ENCODE measurements at places on chromosomes 3 and 15.
A peak's percentile ranks its signal among the peaks of the same experiment; 100 is the strongest.

- peak; percentile 13 for DNase-seq
These were observed 49.9 kb upstream of the NEDD4 start for GRCh38 chr15:56042982-56043980.

DNA sequence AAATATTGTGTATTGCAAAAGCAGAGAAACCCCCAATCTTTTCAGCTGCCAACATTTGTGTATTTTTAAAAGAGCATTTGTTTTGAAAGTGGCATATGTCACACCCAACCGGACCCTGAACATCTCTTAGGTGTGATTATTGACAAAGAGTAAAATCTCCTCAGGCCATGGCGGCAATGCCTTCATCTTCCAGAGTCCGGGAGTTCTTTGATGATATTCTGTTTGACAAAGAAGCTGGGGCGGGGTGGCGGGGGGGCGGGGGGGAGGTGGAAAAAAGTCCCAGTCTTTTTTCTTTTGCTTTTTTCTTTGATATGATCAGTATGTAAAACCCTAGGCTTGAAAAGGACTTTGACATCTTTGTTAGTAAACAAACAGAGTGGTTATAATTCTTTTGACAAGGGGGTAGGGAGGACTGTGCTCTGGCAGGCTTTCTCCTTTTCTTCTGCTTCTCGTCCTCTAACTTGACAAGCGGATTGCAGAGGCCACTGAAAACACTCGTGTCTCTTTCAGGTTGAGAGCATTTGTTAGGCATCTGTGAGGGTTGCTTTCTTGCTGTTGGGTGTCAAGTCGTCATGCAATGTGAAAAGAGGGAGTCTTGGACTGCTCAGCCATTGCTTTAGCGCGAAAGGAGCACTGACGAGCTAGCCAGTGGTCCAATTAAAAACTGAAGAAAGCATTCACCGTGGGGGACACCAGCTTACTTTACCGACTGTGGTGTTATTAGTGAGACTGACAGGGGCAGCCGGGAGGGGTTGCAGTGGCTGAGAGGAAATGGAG, 243.2 kb downstream of the NSUN3 start:
- no peak for DNase-seq

- DNase-seq, result no peak
These were observed 77.0 kb downstream of the BBX start for GRCh38 chr3:107599772-107600145.

GRCh38 chr3:116034086-116034485, 410.8 kb downstream of the GAP43 start:
- DNase-seq, result no peak

DNA sequence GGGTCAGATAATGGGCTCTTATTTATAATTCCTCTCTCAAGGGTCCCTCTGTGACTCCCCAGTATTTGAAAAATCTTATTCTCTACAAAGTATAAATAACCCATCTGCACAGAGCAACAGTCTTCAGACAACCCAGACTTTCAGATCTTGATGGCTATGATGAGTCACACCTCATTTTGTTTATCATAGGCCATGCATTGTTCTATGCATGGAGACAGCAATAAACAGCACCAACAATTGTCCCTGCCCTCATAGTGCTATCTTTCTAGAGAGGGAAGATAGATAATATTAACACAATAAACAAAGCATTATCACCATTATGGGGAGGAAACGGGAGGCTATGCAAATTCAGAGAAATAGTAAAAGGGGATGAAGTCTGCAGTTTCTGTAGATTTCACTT, 13.4 kb downstream of the FHIT start:
- DNase-seq, result no peak

DNA sequence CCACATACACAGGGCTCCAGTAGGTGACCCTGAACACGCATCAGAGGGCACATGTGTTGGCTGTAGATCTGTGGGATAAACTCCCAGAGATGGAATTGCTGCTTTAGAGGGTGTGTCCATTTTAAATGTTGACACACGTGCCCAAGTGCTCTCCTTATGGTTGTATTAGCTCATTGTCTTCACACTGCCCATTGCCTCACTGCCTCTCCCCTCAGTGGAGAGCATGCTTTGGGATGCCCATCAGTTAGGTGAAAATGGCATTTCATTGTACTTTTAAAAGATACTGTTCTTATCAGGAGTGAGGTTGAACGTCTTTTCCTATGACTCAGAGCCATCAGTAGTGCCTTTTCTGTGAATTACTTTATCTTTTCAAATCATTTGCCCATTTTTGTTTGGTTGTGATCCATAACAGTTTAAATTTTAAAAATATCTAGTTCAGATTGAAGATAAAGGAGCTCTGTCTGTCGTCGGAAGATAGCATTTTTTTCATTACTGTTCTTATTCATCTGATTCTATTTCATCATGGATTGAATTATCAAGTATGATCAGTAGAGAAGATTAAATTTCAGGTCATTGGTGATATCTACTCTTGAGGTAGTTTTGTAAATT, 120.7 kb downstream of the CHDH start:
- DNase-seq, result no peak

DNA sequence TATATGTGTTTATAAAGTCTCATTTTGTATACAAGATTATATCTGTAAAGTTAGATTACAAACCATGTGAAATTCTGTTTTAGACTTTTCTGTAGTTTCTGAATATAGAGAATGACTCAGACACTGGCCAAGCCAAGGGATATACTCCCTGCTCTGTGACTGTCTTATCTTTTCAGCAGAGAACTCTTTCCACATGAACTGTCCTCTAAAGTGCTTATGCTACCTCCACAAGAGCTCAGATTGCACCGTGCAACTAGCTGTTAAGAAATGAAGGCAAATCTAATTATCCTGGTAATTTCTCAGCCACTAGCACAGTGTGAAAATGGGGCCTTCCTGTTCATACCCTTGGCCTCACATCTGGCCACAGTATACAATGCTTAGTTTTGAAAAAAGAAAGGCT, 44.3 kb upstream of the CPNE4 start:
- DNase-seq, result no peak

GRCh38 chr3:183151821-183152351, 10.6 kb downstream of the LAMP3 start:
- no peak for DNase-seq

- DNase-seq, result no peak
These were observed 365.1 kb downstream of the MECOM start for GRCh38 chr3:169298247-169298992.

DNA sequence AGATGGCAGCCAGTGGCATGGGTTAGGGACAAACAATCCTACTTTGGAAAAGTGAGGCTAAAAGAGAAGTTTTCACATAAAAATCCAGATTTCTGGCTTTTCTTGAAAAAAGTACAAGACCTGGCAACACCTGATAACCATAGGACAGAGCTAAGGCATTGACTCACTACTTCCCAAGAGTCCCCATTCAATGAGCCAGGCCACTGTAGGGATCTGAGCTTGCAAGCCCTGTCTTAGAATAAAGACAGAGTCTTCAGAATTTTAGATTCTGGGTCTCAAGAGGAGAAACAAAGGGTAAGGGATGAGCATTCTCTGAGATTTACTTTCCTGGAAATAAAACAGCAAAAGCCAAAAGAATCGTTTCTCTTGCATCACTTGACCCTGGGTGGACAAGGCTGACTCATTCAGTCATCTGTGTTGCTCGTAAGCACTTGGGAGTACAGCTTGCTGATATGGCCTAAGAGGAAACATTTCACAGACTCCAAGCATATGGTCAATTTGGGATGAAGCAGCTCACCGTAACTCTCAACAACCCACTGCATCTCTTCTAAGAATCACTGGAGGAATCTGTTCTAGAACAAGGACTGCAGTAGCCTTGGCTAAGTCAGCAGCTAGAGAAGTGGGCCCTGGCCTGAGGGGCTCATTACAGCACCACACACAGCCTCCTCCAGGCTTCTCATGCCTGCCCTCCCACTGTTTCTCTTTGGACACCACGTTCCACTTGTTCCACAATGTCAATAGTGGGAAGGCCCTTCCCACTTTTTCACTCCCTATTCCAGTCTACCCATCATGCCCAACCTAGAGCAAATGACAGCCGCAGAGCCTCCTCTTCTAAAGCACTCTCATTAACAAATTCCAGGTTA, 86.2 kb downstream of the RFTN1 start:
- no peak for DNase-seq

- DNase-seq, result no peak
These were observed at the start of gene CLDN11 for GRCh38 chr3:170418422-170419398. CLDN11 (plus strand) TSS chr3:170418868; CDS start chr3:170419067, 199 bp downstream.

GRCh38 chr3:152785051-152785450, 49.9 kb upstream of the P2RY1 start:
- no peak for DNase-seq

DNA sequence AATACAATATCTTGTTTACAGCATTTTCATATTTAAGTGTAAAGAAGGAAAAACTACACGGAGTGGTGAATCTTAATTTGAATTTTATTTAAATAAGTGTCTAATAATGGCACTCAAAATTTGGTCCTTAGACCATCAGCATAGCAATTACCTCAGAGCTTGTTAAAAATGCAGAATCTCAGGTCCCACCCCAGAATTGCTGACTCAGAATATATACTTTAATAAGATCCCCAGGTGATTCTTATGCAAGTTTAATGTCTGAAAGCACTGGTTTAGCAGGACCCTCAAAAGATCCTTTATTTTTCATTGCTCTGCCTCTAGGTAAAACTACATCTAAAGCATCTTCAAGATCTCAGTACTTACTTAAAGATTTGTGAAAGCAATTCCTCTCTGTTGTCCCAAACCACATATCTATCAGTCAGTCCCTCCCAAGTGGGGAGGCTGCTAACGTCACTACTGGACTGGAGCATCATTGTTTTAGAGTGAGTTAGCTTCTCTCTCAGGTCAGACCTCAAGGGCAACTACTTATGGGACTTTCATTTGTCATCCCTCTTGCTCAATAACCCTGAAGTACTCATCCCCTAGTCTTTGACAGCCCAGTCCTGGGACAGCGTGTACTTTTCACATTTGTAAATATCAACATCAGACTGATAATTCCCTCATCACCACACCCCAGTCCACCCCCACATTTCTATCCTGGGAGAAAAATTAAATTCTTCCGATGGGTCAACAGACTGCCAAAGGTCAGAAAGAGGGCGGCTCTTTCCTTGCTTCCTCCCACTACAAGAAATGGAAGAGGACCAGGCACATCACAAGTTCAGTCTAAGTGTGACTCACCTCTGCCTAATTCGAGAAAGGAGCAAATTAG, 76.7 kb downstream of the CBLB start:
- no peak for DNase-seq

- DNase-seq, result no peak
These were observed 80.0 kb downstream of the CORO2B start for GRCh38 chr15:68658641-68659358.

DNA sequence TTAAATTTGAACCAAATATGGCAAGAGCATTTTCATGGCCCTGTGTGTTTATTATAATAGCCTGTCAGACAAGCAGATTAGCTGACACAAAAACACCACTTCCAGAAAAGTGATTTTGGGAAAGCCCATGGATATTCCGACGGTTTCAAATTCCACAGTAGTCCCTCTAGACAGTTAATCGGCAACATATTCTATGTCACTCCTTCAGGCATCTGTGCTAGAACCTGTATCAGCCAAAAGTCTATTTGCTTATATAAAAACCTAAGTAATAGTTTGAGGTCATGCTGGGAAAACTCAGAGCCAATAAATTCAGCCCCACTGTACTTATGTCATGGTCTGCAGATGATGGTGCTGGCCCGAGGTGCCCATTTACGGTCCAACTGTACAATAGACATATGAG, 110.2 kb upstream of the ARHGEF26 start:
- DNase-seq, result no peak

GRCh38 chr15:93982226-93982727, 249.1 kb upstream of the MCTP2 start:
- DNase-seq, result no peak

DNA sequence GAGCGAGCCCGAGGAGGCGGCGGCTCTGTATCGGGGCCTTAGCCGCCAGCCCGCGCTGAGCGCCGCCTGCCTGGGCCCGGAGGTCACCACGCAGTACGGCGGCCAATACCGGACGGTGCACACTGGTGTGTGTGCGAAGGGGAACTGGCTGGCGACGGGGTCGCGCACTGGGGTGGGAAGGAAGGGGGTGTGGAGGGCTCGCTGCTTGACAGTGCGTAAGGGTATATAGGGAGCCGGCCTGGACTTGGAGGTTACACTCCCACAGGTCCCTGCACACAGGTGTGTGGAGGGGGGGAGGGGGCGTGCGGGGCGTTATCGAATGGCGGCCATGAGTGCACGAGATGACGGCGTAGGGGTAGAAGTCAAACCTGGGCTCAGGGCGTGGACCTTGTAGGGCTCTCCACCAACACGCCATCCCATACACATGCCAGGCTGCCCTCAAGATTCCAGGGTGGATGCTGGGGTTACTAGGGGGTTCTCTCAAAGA, 389 bp downstream of the APEH start:
- DNase-seq, result peak; percentile 46

DNA sequence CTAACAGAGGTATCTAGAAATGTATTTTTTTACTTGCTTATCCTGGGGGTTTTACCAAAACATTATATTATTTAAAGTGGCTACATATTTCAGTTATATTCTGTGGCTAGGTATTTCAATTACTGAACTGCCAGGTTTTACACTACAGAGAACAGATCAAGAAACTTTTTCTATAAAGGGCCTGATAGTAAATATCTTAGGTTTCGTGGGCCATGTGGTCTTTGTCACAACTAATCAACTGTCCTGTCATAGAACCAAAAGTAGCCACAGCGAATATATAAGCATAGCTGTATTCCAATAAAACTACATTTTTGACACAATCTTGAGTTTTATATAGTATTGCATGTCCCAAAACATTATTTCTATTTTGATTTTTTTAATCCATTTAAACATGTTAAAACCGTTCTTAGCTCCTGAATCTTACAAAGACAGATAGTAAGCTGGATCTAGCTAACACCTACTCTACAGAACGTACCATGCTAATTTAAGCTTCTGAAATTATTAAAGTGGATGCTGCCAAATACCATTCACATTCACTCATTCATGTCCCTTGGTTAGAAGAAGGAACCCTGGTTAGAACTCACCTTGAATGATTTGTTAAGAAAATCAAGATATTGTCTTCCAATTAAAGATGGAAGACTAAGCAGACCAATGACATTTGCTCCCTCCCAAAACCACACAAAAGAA, 118.2 kb upstream of the TGFBR2 start:
- no peak for DNase-seq
